ENCODE measurements at places on chromosomes 6 and 20.
A peak's percentile ranks its signal among the peaks of the same experiment; 100 is the strongest.

DNA sequence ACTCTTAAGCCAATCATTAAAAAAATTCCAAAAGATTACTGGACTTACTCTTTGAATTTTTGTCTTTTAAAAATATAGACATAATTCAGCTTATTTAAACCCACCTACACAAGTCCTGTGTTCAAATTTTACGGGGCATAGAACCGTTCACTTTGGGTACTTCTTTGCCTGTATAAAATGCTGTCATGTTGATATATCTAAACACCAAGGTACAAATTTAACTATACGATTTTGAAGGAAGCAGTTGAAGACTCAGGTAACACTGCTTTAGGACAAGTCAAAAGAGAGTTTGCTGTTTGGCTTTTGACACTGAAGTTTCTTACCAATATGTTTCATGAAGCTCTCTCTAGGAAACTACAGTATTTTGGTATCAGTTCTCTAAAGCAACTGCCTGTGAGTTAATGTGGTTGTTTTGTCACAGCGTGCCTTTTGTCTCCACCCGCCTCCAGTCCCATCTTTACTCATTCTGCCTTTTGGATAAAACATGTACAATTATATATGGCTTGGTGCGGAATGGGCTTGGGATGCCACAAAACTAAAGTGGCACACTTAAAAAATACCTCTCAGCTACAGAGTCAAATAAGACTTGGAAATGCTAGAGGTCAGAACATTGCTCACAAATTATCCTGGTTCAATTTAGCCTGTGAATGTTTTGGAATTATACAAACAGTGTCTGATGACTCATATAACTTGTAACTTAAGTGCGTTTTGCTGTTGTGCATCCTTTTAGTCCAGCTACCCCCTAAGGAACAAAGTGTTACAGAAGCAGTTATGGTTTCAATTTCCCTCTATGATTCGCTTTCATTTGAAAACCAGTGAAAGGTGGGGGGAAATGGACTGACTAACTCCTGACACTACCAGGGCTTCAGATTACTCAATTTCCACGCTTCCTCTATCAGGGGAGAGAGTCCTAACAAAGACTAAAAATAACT is 38.7 kb downstream of the RGS17 start:
- no peak for DNase-seq

DNA sequence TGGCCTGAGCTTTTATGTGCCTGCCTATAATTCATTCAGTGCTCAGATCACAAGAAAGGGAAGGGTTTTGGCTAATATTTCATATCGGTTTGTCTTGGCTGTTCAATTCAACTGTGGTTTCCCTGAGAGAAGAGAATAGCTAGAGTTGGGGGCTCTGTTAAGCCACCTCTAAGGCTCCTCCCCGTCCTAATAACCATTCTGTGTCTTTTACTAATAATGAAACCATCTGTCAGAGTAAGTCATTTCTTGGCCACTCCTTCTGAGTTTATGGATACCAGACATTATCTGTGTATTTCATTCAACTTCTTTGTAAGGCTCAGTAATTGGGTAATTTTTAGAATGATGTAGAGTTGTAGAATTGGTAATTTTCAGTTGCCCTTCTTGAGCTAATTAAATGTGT is 5.2 kb downstream of the STX11 start:
- DNase-seq, result no peak

GRCh38 chr20:58650181-58650775 is 805 bp upstream of the STX16 start:
- no peak for DNase-seq

- no peak for DNase-seq
Observed at GRCh38 chr20:11429889-11430519, 487.7 kb upstream of the BTBD3 start.

DNA sequence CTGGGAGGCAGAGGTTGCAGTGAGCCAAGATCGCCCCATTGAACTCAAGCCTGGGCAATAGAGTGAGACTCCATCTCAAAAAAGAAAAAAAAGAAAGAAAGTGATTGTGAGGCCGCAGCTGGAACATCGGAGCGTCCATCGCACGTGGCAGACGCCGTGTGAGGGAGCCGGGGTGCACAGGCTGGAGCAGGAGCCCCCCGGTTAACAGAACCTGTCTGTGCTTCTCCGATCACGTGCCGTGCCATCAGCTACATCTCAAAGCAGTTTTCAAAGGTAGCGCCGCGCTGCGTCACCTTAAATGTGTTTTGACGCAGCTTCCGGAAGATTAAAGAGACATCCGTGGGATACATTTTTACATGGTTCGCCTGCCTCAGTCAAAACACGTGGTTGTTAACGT is 138.9 kb downstream of the TAF4 start:
- DNase-seq, result no peak

DNA sequence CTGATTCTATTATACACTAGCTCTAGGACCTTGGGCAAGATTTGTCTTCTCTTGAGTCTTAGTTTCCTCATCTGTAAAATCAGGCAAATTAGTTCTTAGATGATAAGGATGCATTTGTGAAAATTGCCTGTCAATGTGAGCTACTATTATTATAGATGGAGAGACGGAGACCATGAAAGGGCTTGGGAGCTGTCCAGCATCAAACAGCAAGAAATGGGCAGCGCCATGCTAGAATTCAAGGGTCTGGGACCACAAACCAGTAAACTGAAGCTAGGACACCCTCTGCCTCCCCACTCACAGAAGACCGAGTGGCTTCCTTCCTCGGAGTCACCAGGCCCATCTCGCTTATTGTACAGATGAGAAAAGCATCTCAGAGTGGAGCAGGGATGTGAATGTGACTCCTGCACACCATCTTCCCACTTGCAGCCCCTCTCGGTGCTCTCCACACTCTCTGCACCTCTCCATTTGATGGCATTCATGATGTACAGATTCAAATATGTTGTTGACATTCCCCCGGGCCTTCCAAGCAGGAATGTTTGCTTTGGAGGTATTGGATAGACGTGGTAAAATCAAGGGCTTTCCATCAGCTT is 24.1 kb upstream of the BPIFA3 start:
- no peak for DNase-seq

DNA sequence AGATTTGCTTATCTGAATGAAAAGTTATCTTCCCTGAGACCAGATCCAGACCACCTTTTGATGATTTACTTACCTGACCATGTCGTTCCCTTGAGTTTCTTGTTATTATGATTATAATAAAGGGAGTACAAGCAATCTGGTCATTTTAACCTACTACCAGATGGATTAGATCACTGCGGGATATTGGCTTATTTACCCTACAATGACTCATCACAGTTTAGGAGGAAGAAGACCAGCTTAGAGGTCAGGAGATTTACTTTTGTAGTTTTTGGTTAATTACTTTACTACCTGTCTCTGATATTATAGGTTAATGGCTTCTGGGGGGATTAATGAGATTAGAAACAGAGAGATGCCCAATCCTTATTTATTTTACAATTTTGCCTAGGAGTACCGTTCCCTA is 10.7 kb downstream of the PKIB start:
- DNase-seq, result no peak

- no peak for DNase-seq
Observed at GRCh38 chr20:10369723-10370090, 64.3 kb downstream of the MKKS start.

GRCh38 chr20:50586531-50587232 is 76.5 kb downstream of the PTPN1 start:
- DNase-seq, result no peak

- DNase-seq, result no peak
Observed at GRCh38 chr20:4830696-4831095, 109.0 kb downstream of the PRND start.

GRCh38 chr20:16475225-16475624 is 98.0 kb downstream of the KIF16B start:
- no peak for DNase-seq

DNA sequence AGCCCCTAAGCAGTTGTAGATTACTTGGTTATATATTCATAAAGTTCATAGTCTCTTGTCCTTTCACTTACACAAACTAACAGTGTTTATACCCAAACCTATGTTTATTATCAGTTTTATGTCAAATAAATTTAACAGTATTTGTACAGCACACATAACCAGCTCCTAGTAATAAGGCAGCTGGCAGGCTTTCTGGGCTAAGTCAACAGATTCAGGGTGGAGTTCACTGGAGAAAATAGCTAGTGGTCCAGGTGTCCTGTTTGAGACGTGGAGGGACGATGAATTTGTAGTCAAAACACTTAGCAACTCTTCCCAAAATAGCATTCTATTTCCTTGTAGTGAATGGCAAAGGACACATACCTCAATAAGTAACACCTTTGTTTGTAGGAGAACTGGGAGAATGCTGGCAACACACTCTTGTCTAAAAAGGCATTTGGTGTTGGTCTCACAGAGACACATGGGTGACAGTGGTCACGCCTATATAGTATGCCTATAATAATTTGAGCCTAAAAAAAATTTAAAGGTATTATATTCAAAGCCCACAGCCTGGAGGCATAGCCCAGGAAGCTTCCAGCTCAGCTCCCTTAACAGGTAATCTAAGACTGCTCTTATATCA is 156.4 kb upstream of the CARMIL1 start:
- DNase-seq, result peak; percentile 92

DNA sequence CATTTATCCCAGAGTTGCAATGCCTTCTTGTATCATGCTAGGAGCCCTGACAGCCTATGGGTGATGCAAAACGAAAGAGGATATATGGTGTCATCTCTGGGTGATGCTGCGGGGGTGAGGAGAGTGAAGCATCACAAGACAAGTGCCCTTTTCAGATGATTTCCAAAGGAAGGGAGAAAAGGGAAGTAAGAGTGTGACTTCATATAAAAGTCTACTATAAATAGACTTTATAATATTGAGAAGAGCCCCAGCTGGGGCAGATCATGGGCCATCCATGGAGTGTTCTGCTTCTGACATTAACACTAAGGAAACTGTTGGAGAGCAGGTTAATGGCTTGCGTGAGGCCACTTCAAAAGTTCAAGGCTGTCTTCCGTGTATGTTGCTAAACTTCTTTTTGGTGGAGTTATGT is 4.4 kb downstream of the CD83 start:
- DNase-seq, result no peak

GRCh38 chr6:49890988-49891387 is 24.7 kb upstream of the CRISP1 start:
- DNase-seq, result no peak

DNA sequence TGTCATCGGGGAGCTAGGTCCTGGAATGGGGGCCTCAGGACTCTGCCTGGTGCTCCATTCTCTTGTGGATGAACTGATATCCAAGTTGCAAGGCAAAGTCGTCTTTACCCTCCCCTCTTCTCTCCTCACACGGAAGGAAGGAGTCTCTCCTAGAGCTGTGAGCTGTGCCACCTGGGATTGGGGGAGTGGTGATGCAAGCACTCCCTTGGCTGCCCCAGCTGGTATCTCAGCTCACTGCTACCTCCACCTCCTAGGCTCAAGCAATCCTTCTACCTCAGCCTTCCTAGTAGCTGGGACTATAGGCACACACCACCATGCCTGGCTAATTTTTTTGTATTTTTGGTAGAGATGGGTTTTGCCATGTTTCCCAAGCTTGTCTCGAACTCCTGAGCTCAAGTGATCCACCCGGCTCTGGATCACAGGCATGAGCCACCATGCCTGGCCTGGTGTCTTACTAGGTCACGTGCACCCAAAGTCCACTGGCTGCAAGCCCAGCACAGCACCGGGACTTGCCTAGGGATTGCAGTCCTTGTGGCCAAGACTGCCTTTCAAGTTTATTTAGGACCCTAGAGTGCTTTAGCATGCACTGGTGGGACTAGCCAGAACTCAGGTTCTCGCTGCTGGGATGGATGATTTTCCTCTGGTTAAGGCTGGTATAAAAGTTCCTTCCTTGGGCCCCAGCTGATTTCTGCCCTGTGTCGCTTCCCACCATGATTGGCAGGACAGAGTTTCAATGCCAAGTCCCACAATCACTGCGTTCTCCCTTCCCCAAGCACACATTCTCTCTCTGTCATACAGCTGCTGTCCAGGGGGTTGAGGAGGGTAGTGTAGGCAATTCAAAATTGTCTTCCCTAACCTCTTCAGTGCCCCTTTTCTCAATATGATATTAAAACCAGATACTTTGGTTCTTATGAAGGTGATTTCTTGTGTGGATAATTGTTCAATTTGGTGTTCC is 33.5 kb downstream of the SMAP1 start:
- DNase-seq, result no peak

DNA sequence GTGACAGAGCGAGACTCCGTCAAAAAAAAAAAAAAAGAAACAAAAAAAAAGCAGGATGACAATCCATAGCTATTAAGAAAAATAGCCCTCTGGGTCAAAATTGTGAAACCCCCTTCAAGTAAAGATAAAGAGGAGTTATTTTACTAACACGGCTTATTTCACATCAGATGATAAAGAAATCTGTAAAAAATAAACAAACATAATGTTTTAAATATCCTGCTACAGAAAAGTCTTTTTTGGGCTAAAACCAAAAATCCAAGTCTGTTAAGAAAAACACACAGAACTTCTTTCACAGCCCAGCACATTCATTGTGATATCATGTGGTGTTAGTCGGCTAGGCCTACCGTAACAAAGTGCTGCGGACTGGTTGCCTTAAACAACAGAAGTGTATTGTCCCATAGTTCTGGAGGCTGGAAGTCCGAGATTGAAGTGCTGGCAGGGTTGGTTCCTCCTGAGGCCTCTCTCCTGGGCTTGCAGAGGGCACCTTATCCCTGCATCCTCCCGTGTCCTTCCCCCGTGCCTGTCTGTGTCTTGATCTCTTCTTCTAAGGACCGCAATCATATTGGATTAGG is 239.2 kb upstream of the TAB2 start:
- no peak for DNase-seq

Measured in NCI-H2081 treated with DMSO at 0.1 percent for 48 hours (cell line).